ENCODE measurements at places on chromosomes 12 and 14. TPM values are rescaled to one million over a fixed set of nuclear protein-coding genes. Genes with fewer than 3 reads are reported as not detected.

Gene TMEM229B
- 33.2 TPM for total RNA-seq

Gene OR10A7
- total RNA-seq: not detected

Gene ADAM21
- 0.40 TPM for total RNA-seq

Gene PPFIA2
- total RNA-seq: 2.6 TPM

Gene RPL36AL
- 143 TPM for total RNA-seq

Gene CMA1
- total RNA-seq: 0.29 TPM

Gene TRMT5
- 8.9 TPM for total RNA-seq

Gene DYRK4
- total RNA-seq: 29.1 TPM

Gene ZNF891
- total RNA-seq: 2.6 TPM

Gene TMEM52B
- total RNA-seq: 0.86 TPM

Gene IL26
- total RNA-seq: not detected

Gene TMEM30B
- 97.8 TPM for total RNA-seq

Gene PTPRR
- total RNA-seq: 7.7 TPM

Gene DCTN2
- total RNA-seq: 135 TPM

Gene CPM
- total RNA-seq: 61.5 TPM

Gene CISTR
- total RNA-seq: not detected

Gene IL31
- total RNA-seq: not detected

Gene SRRM4
- total RNA-seq: 0.03 TPM

Gene PRR4
- total RNA-seq: 2.6 TPM

Gene NRL
- 2.8 TPM for total RNA-seq

Gene LBHD2
- 0.60 TPM for total RNA-seq

Gene KIF5A
- total RNA-seq: 0.81 TPM

Gene SIX1
- not detected for total RNA-seq

Gene IL22
- not detected for total RNA-seq

Gene LRFN5
- 2.8 TPM for total RNA-seq

Gene BLOC1S1
- 158 TPM for total RNA-seq

Gene MRPS35
- total RNA-seq: 39.9 TPM

Gene SIX4
- total RNA-seq: 2.5 TPM

Gene SCFD1
- 60.7 TPM for total RNA-seq

Gene ABHD12B
- total RNA-seq: 1.0 TPM

Gene SLC25A47
- 0.20 TPM for total RNA-seq

Gene RGS6
- total RNA-seq: 1.1 TPM

Gene CD27
- 3.8 TPM for total RNA-seq

Measured in mucosa of gallbladder (tissue), 1 donor.